ENCODE measurements at places on chromosomes 11 and 22.
A peak's percentile ranks its signal among the peaks of the same experiment; 100 is the strongest.

DNA sequence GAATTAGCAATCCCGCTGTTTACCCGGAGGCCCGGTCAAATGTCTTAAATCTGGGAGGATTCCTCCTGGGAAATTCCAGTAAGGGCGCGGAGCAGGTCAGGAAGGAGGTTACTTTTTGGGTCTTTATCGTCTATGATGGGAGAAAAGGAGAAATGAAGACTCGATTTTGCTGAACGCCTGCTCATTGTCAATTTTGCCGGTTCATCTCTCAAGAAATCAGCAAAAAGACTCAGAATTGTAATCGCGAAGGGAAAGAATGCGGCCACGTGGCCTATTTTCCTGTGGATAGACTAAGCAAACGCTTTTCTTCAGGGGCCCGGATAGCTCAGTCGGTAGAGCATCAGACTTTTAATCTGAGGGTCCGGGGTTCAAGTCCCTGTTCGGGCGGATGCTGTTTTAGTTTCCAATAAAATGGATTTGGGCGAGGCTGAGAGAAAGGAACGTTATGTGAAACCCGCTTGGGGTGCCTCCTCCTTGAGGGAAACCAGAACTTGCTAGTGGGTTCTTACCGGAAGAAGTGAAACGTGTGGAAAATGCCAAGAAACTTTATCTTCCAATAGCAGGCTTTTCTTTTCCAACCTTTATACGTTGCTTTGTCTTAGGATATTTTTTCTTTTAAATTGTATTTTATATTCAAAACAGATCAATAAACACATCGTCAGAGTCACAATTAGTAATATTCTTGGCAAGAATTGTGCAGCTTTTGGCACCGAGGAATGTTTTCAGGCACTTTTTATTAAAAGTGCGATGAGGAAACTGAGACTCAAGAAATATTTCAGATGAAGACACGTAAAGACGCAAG is 45.0 kb downstream of the OR4D9 start:
- DNase-seq, result peak; percentile 44

DNA sequence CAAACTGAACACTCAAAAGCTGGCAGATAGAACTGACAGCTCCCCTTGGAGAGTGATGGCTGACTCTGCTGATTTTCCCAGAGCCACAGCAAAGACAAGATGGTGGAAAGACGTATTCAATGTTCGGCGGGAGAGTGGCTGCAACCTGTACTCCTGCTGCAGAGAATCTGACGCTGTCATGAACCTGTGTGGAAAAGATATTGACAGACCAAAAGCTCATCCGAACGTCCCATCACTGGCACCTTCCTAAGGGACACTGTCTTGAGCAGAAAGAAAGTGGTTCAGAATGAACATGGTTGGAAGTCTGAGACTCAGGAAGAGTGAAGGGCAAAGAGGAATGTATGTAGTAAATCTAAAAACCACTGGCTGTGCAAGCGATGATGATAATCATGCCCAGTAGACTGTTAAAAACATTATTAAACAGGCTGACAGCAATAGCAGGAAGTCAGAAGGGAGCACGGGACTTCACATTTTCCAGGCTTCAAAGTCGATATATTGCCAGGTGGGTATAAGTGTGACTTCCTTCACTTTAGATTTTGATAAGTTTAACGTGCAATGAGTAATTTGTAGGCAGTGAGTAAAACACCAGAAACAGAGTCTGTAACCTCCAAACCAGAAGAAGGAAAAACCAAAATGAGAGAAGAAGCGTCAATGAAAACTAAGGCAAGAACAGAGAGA is 6.2 kb upstream of the IL17REL start:
- DNase-seq, result no peak

GRCh38 chr22:48845356-48845936 is 982.2 kb downstream of the BRD1 start:
- no peak for DNase-seq

- no peak for DNase-seq
Measured at GRCh38 chr11:119488256-119488995, 65.5 kb upstream of the THY1 start.

DNA sequence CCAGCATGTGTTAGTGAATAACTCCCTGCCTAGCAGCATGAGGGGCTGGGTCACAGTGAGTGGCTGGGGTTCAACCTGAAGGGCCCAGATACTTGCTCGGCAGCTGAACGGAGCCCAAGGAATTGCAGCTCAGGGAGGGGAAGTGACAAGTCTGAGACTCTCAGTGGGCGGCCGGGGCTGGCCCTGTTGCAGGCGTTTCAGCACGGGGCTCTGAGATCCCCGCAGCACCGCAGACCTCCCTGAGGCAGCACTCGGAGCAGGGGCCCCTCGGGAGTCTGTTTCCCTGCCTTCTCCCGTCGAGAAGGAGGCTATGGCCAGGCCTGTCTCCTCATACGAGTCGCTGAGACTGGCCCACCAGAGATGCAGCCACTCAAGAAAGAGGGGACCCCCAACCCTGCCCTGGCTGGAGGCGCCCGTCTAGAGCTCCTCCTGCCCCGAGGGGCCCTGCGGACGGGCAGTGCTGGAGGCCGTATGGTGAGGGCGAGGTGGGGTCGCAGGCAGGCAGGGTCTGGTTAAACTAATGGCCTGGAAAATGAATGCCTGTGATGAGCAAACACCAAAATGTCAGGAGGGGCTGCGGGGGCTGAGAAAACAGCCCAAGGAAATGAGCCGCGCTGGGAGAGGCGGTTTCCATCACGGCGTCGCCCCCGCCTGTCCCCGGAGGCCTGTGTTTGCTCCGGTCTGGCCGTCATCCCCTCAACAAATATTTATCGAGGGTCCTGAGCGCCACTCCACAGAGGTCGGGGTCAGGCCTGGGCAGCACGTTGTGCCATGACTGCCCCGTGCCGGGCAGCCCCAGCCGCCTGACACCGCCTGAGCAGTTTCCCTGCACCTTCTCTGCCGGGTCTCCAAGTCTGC is 9.3 kb downstream of the TSSC4 start:
- DNase-seq, result no peak

- no peak for DNase-seq
Measured at GRCh38 chr22:28736301-28737155, 5.1 kb downstream of the CHEK2 start.

DNA sequence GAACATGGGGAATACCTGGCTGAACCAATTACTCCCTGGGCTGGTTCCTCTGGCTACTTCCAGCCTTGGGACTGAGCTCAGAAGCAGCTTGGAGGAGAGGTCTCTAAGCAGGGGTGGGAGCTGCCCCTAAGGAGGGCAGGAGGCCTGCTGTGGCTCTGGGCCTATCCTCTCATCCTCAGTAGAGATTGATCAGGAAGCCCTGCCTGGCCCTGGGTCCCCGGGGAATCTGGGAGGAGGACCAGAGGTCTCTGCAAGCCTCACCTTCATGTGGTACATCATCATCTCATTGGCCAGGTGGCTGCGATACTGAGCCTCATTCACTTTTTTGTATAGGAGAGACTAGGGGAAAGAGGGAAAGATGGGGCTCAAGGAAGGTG is 91.1 kb downstream of the PDE2A start:
- no peak for DNase-seq

DNA sequence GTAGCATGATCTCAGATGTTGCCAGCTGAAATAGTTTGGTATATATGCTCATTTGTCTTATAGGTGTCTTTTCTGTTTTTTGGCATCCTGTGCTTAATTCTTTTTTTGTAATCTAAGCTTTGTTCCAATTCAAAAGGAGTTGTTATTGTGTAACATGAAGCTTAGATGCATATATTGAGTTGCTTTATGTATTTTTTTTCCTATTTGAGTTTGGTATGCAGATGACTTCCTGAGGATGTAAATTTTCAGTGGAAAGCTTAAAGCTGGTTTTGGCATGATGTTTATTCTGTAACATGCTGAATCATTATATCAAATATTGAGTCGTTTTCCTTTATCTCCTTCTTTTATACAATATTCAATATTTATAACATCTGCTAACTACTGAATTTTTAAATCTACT is 69.4 kb downstream of the DDX10 start:
- DNase-seq, result no peak

GRCh38 chr11:91761406-91762025 is 463.1 kb upstream of the FAT3 start:
- no peak for DNase-seq

- no peak for DNase-seq
Measured at GRCh38 chr11:80838153-80838552, 1397.3 kb upstream of the TENM4 start.
